ENCODE measurements at places on chromosomes 6 and 20.

DNA sequence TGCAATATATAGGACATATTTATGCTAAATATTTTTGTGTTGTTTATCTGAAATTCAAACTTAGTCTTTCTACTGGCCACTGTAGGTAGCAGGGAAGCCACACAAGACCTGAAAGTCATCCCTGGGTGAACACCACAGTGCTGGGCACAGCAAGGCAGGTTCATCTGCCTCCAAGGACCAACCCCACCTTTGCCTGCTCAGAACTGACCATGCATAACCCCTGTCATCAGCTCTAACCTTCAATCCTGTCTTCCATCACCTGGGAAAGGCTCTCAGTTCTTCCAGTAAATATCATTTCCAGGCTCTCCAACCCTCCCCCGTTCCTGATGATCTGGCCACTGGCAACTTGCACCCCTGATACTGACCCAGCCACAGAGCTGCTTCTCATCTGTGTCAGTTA, 32.7 kb upstream of the CST7 start:
- no peak for DNase-seq

GRCh38 chr6:49978332-49979226, 9.2 kb upstream of the DEFB113 start:
- DNase-seq, result no peak

DNA sequence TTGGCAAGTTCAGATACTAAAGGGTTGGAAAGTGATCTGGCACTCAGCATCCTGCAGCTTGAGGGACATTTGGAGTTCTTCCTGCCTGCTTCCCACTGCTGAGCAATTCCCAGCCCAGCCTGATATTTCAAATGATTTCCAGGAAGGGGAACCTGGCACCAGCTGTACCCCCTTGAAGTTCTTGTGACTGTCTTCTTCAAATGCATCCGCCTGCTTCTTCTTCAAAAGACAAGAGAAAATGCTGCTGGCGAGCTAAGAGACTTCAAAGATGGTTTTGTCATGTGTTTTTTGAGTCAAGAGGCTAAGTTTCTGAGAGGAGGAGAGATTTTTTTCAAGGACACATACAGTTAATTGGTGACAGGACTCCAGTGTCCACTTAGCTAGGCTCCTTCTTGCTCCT, 42.6 kb upstream of the B4GALT5 start:
- no peak for DNase-seq

DNA sequence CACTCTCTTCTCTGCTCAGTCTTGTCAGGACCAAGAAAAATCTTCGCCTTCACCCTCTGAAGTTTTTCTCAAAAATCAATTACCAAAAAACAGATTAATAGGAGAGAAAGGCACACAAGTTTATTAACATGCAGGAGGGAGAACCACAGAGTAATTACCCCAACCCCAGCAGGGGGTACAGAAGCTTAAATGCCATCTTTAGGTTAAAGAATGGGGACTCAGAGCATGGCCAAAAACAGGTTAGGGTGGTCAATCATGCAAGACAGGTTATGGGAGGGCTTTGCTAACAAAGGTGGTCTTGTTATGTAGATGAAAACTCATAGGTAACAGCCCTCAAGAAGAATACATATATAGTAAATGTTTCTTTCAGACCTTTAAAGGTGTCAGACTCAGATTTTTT, 100.5 kb upstream of the BTN3A2 start:
- no peak for DNase-seq

DNA sequence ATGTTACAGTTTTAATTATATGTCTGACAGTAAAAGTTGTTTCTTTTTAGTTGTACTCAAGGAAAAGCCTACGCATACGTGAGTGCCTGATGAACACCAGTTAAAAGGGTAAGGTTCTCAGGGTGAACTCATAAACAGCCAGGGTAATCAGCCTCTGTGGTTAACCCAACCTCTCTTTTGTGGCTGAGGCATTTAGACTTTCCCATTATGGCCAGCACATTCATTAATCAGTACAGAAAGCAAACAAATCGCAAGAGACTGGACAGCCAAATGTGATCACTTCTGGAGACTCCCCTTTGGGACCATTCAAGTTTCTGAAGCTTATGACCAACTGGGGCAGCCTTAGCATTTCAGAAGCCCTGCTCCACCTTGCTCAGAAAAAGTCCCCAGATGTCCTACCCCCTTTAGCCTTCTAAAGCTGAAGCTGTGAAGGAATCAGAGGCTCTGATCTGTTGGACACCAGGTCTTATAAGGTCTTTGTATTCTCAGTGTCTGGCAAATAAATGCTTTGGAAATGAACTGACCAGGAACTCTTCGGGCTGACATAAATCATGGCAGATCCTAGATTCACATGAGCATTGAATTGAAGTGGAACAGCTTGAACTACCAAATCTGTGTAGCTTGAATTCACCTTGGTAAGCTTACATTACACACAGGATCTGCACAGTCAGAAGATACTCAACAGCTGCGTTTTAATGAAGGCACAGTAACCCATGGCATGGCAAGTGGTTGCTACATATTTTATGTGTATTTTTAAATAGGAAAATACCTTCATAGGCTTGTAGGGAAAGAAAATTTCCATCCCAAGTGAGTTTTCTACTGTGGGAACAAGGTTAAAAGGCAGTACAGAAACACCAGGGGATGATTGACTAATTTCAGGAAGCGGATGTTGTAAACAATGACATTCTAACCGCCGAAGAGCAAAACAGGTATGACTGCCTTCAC, 18.7 kb downstream of the IL20RA start:
- DNase-seq, result no peak

DNA sequence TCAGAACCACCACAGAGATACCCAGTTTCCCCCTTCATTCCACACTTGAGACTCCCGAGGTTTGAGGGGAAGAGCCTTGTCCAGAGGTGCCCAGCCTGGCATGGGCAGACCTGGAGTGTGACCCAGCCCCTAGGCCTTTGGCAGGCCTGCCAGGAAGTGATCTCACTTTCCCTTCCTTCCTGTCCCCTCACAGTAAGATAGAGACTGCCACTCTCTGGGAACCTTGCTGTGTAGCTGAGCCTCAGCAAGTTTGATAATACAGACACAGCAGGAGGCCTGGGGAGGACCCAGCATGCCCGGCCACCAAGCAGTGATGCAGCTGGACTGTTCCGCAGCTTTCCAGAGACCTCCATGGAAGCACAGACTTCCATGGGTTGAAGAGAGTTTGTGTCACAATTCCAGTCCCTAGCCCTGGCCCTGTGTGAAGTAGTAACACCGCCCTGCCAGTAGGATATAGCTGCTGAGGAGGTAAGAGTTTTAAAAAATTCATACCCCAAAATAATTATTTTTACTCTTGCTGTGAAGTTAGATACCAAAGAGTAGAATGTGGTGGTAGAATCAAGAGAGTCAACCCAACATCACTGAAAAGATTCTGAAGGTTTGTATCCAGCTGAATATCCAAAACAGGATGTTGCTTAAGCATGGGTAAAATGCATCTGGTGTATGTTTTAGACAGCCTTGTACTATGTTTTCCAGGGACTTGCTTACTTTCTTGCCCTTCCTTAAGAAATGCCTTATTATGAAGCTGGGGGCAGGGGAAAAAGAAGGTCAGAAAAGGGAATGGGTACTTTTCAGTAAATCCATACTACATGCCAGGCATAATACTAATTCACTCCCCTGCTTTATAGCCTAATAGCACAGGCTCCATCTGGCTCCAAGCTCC, 16.3 kb downstream of the PKIG start:
- no peak for DNase-seq

DNA sequence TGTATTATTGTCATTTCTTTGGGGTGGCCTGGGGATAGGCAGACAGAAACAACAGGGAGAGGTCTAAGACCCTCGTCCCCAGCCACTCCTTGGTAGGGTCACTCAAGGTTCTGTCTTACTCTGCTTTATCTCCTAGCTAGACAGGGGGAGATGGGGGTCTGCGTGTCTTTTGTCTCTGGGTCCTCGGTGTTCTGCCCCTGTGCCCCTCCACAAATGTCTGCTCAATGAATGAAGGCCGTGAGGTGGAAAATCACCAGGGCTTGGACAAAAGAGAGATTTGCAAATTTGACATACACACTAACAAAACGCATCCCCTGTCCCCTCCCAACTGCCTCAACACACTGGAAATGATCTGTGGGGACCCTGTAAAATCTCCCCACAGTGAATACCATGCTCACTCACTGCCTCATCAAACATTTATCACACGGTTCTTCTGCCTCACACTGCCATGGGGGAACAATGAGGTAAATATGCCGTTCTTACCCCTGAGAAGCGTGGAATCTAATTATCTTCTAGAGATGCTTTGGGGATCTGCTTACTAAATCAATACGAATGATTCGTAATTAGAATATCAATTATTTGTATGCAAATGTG, 13.2 kb upstream of the VAPB start:
- DNase-seq, result no peak

DNA sequence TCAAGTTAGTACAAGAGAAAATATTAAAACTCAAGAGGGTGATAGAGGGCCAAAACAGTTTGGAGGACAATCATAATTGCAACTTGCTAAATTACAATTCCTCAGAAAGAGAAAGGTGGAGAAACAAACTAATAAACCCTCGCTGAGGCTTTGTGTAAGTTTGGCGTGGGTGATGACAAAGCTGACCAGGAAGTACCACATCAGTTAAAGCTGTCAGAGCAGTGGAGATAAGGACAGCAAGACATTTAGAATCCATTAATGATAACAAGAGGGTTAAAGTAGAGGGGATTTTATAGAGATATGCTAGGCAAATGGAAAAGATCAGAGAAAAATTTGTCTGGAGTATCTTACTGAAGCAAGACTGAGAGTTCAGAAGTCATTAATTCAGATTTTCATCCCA, 334.4 kb downstream of the TFAP2B start:
- no peak for DNase-seq

- DNase-seq, result no peak
Observed at GRCh38 chr6:43009124-43009523, 4.6 kb downstream of the MEA1 start.

DNA sequence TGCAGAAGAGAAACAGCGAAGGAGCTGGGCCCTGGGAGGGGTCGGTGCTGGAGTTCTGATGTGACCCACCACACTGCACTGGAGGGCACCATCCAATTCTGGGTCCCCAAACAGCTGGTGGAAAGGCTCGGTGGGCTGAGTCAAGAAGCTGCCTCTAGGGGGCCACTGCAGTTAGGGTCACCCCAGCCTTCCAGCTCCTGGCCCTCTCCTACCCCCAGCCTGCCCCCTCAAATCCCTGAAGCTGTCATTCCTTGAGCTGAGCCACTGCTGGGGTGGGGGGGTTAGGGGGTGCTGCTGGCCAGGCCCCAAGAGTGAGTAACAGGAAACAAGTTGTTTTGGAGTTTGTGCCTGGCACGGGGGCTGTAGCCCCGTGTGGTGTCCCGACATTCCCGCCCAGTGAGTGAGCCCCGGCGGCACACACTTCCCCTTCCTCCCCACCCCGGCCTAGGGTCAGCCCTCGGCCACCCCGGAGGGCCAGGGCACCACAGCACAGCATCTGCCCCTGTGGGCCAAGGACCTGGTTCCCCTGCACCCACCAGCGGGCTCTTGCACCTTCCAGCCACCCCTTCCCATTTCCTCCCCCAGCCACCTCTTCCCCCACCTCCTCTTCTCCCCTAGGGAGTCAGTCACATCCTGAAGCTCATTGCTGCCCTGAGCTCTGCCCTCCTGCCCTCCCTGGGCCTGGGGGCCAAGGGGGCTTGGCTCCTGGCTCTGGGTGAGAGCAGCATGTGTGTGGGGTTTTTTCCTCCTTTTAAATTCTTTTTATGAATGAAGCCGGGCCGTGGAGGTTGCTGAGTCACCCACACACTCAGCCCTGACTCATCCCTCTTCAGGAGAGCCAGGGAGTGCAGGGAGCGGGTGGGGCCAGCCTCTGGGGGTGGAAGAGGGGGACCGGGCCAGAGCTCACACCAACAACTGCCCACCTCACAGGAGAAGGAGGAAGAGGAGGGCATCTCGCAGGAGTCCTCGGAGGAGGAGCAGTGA, 4.6 kb downstream of the SMIM29 start:
- DNase-seq, result no peak

- no peak for DNase-seq
Observed at GRCh38 chr6:2971420-2972218, at the start of gene SERPINB6. Gene SERPINB6, minus strand, starts transcription at chr6:2971567. Its CDS starts 12,235 bp downstream, at chr6:2959332.

GRCh38 chr6:128521282-128521632, 858 bp upstream of the PTPRK start:
- DNase-seq, result no peak

DNA sequence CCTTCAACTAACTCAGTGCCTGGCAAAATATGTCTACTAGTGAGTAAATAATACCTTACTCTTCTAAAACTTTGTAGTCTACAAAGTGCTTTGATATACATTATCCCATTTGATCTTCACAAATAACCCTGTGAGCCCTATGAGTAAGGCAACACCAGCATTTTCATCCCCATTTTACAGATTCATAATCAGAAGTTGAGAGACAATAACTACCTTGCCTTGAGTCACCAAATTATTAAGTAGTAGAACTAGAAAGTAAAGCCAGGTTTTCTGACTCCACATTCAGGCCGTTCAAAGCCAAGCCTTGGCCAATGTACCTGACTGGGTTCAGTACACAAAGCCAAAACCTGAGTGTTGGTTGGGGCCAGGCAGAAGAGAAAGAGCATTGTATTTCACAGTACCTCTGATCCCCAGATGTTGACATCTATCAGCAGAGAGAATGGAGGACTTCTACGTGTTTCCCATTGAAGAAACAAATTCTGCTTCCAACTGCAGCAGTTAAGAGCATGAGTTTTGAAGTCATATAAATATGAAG, 111.3 kb upstream of the LGSN start:
- DNase-seq, result no peak

DNA sequence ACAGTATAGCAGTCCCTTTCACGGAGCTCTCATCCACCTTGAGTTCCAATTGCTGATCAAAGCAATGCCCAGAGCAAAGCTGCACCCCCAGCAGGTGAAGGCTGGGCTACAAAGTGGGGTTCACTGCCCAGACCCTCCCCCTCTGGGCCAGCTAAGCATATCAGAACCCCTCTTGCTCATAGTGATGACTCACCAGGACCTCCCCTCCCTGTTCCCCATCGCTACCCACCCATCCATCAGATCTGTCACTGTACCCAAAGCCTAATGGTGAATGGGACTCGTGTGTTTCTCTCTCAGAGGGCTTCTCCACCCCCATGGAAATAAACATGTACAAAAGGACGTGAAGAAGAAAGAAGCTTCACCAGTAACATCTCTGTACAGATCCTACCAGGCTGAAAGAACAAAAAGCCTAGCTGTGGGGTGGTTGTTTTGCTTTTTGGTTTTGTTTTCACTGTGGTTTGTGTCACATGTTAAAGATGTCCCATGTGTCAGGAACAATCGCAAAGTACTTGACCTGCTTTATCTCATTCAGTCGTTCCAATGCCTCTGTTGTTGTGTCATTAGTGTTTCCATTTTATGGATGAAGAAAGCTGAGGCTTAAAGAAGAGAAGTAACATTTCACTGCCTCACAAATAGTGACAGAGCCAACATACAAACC, 518.5 kb downstream of the CD83 start:
- DNase-seq, result no peak

Data from esophagus squamous epithelium (tissue), 5 donors.